ENCODE measurements at places on chromosomes 2 and 18.

DNA sequence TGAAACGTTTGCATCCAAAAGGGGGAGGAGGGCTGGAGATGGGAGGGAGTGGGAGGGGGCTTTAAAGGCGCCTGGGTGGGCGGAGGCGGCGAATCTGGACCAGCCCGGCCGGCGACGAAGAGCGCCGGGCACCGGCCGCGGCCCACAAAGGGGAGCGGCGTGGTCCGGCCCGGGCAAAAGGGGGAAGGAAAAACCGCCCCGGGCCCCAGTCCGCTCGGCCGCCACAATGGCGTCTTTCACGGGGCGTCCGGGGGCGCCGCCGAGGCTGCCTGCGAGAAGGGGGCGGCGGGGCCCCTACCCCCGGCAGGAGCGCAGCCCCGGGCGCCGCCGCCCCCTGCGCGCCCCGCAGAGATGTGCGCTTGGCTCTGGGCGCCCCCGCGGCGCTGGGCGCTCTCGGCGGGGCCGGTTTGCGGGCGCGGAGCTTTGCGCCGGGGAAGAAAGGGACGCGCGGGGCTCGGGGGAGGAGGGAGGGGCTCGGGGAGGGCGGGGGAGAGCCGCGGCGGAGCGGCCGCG is 108.1 kb upstream of the KCTD1 start:
- DNase-seq, result no peak

GRCh38 chr2:128237911-128238697 is 80.6 kb downstream of the HS6ST1 start:
- no peak for DNase-seq

GRCh38 chr18:26432651-26433424 is 115.5 kb downstream of the KCTD1 start:
- no peak for DNase-seq

DNA sequence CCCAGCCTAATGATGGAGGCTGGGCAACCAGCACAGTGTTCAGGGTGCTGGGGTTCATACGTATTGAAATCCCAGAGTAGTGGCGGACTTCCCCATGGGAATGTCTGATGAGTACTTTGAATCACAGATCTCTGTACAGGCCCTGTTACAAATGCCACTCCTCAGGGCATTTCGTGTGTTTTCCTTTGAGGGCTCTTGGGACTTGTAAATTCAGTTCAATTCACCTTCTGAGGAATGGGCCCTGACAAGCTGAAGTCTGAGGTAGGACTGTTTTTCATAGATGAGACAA is 288 bp upstream of the RDH14 start:
- no peak for DNase-seq

GRCh38 chr2:226711606-226712296 is 87.9 kb downstream of the IRS1 start:
- DNase-seq, result no peak

GRCh38 chr18:31695989-31696388 is 11.6 kb upstream of the B4GALT6 start:
- no peak for DNase-seq
